ENCODE measurements at places on chromosomes 2 and 18.

- no peak for DNase-seq
Observed at GRCh38 chr18:37122877-37123276, 293.9 kb downstream of the KIAA1328 start.

DNA sequence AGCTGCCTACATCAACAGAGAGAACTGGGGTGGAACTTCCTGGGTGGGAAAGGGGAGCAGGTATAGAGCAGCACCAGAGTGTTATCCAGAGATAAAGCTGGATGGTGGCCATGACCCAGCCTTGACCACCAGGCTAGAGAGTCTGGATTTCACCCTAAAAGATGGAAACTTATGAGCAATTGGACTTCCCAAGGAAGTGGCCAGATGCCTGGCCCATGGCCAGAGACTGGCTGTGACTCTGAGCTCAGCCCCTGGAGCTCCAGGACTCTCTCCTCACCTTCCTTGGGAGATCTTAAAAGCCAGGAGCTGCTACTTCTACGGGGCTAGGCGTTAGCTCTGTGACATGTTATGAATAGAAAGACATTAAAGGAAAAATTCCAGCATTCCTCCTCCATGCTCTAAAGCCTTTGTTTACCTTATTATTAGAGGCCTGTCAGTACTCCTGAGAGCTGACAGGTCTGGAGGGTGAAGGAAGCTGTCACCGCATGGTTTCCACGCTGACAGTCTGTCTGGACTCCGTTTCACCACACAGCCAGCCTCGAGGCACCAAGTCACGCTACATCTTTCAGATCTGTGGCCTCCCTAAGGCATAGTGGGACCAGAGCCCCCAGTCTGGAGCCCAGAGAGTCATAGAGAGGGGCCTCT, 260.0 kb upstream of the SIX2 start:
- no peak for DNase-seq

GRCh38 chr2:171788316-171788993, 101.2 kb downstream of the DYNC1I2 start:
- no peak for DNase-seq

- no peak for DNase-seq
Observed at GRCh38 chr2:118835746-118836410, 11.6 kb downstream of the EN1 start.

DNA sequence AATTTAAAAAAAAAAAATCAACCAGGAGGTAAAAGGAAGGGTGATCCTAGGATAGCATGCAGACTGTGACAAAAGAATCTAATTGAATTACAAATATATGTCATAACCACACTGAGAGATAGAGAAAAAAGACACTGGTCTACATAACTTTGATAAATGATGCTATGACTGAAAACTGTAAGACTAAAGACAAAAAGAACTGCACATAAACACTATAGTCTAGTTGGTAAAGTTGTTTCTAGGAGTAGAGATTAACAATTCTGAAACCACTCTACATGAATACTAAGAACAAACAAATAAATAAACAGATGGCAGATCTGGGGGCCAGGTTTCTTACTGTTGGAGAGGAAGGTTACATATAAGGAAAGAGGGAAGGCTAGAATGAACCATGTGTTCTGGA, 14.6 kb upstream of the CHAC2 start:
- DNase-seq: no peak
